ENCODE measurements at places on chromosomes 12 and 14. TPM values are rescaled to one million over a fixed set of nuclear protein-coding genes. Genes with fewer than 3 reads are reported as not detected.

DNA sequence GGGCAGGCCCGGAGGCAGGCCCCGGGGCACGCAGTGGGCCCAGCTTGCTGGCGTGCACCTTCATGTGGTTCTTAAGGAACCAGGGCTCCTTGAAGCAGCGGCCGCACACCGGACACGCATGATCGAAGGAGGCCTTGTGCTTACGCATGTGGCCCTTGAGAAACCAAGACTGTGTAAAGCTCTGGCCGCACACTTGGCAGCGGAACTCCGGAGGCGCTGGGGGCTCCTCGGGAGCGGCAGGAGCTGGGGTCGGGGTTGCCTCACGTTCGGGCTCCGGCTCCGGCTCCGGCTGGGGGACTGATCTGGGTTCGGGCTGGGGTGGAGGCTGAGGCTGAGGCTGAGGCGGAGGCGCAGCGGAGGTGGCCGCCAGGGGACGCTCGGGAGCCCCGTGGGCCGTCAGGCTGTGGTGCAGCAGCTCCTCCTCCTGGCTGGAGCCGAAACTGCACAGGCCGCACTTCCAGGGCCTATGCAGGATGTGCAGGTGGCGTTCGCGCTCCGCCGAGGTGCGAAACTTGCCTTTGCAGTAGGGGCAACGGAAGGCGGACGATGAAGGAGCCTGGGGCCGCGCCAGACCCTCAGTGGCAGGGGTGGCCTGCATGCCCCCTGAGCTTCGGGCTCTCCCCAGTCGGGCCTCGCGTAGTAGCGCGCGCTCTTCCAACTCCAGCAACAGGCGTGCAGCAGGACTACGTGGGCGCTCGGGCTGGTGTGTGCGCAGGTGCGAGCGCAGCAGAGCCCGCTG is 6.0 kb downstream of the ZNF219 start:
- DNase-seq = no peak

- DNase-seq = no peak
Measured at GRCh38 chr12:38728894-38729293, 176.5 kb downstream of the CPNE8 start.

- no peak for DNase-seq
Measured at GRCh38 chr14:87034680-87035079, 958.3 kb downstream of the GALC start.

DNA sequence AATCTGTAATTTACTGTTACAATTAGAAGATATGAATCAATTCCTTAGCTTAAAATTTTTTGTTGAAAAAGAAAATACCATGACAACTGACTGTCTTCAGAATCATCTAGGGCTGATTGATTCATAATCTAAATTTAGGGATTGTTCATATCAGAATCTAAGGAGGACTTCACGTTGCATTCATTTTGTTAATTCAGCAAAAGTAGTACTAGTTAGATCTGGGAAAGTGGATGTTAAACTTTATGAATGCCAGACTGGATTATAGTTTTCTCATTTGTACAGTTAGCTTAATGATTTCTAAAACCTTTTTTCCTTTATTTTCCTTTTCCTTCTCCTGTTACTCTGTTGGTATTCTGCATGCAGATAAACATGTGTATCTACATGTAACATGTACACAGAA is 135.5 kb downstream of the PDE3A start:
- DNase-seq = no peak

- DNase-seq = no peak
Measured at GRCh38 chr12:2627076-2627834, 167.5 kb upstream of the FKBP4 start.

DNA sequence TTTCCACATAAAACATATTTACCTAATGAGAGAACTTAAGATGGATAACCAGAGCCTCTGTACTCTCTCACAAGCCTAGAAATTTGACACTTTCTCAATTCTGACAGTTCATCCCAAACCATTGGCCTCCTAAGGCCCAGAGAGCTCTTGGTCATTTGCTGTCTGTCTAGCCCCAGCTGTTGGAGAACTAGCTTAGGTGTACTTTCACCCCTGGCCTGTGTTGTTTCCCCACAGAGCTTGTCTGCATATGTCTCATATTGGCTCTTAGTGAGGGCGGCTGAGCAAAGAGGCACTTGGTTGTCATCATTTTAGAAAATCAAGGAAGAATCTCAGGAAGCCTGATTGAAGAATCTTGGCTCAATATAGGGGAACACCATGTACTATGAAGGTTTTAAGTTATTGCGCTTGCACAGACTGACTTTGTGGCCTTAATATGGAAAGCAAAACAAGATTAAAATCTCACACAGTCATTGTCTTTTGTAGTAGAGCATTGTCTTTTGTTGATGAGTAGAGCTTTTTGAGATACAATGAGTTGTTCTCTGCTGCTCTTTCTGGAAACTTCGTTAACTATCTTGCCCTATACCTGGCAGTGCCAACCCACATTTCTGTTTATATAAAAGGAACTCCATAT is 324.6 kb downstream of the RAD51B start:
- no peak for DNase-seq

DNA sequence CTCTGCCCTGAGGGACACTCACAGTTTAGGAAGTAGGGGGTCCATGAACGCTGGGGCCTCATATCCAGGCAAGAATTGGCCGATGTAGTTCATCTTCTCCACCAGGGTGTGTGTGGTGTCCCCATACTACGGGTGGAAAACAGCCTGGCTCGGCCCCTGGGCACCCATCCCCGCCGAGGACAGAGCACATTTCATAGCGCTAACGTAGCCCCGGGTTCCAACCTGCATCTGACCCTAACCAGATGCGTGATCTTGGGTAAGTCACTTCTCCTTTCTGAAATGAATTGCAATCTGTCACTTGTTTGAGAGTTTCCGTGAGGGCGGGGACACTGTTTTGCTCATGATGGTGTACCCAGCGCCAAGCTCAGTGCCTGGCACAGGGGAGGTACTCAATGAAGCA is 9.0 kb downstream of the HPD start:
- no peak for DNase-seq

DNA sequence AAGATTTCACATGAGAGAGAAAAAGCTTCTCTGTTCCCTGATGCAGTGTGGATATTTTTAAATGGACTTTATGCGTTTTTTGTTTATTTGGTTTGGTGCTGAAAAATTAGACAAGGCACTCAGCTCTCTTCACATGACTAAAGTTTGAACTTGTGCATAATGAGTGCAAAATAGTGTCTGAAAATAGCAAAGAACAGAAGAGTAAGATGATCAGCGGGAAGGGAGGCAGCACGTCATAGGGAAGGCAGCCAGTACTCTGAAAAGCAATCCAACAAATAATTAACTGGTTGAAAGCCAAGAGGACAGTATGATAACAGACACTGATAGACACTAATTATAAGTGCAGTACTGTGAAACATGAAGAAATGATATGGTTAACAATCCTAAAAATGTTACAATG is 46.6 kb upstream of the CDKN3 start:
- DNase-seq = no peak

GRCh38 chr12:4169531-4169930 is 104.0 kb upstream of the CCND2 start:
- no peak for DNase-seq

DNA sequence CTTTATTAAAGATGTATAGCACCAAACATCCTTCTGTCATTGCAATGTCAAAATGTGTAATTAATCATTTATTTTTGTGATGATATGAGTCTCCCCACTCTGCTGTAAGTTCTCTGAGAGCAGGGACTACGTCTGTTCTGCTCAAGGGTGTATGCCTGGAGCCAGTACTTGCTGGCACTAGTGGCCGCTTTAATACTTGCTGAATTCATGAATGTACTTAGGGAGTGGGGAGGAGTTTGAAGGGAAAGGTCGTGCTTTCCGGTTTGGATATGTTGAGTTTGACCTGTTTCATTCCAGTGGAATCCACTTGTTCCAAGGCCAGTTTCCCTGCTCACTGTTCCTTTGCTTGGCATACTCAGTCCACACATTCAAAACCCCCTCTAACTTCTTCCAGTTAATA is 1.9 kb upstream of the DCAF5 start:
- DNase-seq = no peak

- no peak for DNase-seq
Measured at GRCh38 chr12:3935078-3935477, 61.9 kb upstream of the PARP11 start.

DNA sequence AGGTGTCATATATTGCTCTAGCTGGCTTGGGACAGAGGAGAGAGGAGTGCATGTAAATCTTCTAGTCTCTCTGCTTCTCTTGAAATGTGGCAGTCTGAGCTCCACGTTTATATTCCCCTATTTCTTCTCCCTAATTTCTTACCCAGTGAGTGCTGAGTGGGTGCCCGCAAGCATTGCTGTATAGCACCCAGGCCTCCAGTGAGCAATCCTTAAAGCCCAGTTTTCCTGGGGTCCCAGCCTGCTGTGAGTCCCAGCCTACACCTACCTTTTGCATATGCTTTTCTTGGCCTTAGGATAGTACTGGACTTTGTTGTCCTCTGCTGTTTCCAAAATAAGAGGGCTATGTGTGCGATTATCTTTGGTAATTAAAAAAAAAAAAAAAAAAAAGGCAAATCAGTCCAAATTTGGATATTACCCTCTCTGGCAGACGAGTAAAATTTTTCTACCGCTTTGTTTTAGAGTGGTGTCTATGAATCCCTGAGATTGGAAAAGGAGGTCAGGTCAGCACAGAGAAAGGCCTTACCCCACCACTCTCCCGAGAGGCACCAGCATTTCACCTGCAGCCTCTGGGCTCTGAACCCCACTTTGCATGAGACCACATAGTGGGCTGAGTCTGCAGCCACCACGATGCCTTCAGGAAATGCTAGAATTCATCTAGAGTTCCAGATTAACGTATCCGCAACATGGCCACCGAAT is 1.1 kb downstream of the MGST1 start:
- no peak for DNase-seq

DNA sequence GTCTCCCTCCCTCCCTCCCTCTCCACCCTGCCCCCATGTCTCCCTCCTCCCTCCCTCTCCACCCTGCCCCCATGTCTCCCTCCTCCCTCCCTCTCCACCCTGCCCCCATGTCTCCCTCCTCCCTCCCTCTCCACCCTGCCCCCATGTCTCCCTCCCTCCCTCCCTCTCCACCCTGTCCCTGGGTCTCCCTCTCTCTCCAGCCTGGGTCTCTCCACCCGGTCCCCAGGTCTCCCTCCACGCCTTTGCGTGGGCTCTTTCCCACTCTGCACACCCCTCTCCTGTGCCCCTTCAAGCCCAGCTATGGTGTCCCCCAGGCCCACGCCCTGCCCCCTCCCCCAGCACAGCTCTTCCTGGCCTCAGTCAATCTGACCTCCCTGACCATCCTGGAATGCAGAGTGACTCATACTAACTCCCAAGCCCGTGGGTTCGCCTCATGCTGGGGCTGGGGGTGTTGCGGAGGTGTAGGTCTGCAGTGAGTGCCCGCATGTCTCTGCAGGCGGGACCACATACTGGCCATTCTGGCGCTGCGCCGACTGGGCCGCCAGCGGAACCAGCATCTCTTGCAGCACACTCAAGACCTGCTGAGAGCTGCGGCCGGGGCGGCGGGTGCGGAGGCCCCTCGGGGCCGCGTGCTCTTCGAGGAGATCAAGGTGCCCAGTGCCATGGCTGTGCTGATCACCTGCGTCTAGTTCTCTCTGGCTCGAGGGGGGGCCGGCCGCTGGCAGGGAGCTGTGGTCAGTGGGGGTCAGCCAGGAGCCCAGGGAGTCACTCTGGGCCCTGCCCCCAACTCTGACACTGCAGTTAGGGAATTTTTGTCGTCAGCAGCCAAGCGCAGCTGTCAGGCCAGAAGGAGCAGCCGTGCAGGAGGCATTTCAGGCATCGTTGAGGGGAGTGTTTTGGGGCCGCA is 13.5 kb upstream of the TNFAIP2 start:
- no peak for DNase-seq

GRCh38 chr12:112942572-112942971 is 4.3 kb downstream of the OAS3 start:
- DNase-seq = no peak

DNA sequence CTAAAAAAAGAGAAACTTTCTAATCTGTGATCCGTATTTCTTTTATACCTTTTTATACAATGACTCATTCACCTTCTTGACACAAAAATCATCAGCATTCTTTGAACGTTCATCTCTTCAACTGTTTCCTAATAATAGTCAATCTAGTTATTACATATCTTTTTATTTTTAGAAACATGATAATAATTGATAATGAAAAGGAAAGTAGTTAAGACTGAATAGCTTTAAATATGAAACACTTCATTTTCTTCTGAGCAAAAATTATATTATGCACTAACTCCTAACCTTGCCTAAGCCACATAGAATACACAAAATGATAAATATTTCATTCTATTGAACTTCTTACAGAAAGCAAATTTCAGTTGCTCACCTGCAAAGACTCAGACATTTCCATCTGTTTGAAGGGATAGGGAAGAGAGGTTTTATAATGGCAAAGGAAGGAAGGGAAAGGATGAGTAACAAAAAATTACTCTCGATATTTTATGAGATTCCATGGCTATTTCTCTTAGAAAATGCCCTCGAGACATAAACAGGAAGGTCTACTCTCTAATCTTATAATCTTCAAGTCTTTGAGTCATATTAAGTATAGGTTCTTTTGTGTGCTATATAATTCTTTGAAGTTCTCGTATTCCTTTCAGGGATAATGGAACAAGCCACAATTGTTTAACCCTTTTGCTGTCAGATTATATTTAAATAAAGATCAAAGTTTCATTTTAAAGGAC is 7.5 kb upstream of the KLHL42 start:
- no peak for DNase-seq

- no peak for DNase-seq
Measured at GRCh38 chr14:46306267-46306666, 345.3 kb downstream of the RPL10L start.

DNA sequence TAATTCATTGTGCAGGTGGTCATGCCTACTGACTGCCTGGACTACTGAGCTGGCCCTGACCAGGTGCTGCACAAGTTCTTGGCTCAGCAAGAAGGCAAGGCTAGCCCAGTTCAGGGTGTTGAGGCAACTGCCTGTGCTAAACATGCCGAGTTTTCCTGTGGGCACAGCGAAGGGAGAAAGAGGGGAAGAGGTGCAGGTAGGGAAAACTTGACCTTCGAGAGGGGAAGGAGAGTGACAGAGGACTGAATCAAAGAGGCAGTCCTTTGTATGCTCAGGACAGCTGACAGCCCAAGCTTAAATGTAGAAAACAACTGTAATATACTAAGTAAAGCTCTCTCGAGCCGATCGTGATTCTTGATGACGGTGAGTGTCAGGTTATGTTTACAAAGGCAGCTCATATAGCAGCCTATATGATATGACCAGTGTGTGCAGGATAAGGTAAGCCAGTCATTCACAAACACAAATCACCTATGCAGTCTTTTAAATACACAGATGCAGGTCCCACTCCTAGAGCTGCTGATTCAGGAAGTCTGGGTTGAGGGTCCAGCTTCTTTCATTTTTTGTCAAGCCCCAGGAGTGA is 2.6 kb downstream of the IRAK3 start:
- DNase-seq = no peak

DNA sequence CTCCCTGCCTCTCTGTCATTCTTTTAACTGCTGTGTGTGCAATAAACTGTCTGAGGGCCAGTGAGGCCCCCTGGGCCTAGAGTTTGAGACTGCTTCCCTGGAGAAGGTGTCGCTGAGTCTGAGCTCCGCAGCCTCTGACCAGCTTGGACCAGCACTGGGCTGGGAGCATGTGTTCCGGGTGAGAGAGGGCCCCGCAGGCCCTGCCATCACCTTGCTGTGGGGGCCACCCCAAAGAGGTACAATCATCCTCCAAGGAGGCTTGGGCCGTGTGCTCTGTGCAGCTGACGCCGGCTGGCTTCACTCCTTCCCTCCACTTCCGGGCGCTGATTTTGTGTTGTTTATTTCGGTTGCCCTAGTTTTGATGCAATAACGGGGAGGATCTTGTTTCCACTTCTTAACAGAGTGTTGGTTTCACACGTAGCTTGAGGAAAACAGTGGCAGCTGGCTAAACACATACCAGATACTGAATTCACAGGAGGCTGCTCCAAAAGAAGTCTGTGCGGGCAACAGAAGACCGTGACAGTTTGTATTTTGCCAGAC is 121.6 kb downstream of the TMEM132C start:
- no peak for DNase-seq

The POC1B gene
- total RNA-seq = 12.2 TPM

The RCOR1 gene
- total RNA-seq = 23.7 TPM

The CIROP gene
- not detected for total RNA-seq

The TSPAN19 gene
- not detected for total RNA-seq

All from chondrocyte (in vitro differentiated cells).